ENCODE measurements at places on chromosomes 6 and 20. TPM values are rescaled to one million over a fixed set of nuclear protein-coding genes. Genes with fewer than 3 reads are reported as not detected.

DOK5 gene
- total RNA-seq, result 10.9 TPM

ADGRG6 gene
- 5.7 TPM for total RNA-seq

MAFB gene
- 24.8 TPM for total RNA-seq

GRCh38 chr6:169905041-169905807, 153.8 kb downstream of the ERMARD start:
- DNase-seq, result peak; percentile 66

DNA sequence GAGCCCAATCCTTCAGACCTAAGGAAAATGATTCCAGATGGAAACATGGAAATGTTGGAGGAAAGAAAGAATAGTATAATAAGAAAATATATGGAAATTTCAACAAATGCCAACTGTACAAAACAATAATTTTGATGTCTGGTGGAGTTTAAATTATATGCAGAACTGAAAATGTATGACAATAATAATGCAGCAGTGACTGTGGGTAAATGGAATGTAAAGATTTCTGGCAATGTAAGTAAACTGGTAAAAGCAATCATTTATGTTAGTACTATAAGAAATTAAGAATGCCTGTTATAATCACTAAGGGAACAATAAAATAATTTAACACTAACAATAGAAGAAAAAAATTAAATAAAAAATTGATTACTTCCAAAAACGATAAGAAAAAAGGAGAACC, 89.0 kb downstream of the EDN1 start:
- no peak for DNase-seq

DNA sequence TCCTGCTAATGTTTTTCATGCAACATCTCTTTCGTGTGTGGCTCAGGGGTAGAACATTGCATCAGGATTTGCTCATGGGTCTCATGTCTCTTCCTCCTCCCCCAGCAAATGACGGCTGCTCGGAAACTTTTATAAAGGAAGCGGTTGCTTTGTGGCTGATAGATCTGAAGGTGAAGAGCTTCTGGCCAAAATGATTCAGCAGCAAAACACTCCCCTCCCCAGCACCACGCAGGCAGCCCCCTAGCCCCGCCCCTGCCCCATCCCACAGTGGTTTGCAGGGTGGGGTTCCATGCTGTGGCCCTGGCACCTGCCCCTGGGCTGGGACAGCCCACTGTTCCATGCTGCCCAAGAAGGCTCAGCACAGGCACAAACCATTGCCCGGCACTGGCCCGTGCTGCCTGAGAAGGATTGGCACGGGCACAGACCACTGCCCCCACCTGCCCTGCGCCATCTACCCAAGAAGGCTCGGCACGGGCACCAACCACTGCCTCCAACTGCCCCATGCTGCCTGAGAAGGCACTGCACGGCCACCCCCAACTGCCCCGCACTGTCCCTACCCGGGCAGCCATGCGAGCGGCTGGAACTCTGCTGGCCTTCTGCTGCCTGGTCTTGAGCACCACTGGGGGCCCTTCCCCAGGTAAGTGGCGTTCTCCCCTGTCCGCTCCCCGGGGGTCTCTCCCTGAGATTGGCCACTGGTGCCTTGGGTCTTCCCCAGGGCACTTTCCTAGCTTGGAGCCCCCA, at the start of gene CST7:
CST7 (plus strand) TSS at position 331 of the 741 bp plus-strand sequence; CDS start at position 568, 237 bp downstream.
- DNase-seq, result peak; percentile 34

MATN4 gene
- total RNA-seq, result not detected

GRCh38 chr20:1959156-1959555, 34.7 kb downstream of the PDYN start:
- DNase-seq, result no peak

DNA sequence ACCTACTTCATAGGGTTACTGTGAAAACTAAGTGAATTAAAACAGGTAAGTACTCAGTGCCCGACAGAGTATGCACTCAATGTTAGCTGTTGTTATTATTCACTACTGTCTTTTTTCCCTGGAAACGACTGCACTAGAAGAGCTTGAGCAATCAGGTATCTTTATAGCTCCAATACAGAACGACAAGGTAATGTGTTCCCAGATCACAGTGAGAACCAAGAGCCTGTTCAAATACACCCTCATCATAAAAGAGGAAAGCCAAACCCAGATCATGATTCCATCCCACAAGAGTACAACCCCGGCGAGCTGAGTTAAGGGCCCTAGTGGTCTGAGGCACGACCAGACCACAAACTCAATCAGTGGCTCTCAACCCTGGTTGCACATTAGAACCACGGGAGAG, 9.8 kb downstream of the MRPS18A start:
- no peak for DNase-seq

- no peak for DNase-seq
Measured at GRCh38 chr6:38687549-38687948, 15.4 kb downstream of the GLO1 start.

GRCh38 chr20:36455972-36456625, 85.2 kb upstream of the MYL9 start:
- no peak for DNase-seq

DNA sequence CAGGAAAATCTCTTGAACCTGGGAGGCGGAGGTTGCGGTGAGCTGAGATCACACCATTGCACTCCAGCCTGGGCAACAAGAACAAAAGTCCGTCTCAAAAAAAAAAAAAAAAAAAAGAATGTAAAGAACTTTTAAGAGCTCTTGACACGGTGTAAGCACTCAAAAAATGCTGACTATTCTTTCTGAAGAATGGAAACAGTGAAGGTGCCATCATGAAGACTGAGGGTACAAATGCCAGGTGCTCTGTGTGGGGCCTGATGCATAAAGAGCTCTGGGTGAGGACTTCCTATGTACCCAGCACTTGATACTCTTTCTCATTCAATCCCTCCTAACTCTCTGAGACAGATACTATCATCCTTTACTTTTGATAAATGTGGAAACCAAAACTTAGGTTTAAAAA, 45.0 kb upstream of the ENPP5 start:
- DNase-seq, result no peak

DNA sequence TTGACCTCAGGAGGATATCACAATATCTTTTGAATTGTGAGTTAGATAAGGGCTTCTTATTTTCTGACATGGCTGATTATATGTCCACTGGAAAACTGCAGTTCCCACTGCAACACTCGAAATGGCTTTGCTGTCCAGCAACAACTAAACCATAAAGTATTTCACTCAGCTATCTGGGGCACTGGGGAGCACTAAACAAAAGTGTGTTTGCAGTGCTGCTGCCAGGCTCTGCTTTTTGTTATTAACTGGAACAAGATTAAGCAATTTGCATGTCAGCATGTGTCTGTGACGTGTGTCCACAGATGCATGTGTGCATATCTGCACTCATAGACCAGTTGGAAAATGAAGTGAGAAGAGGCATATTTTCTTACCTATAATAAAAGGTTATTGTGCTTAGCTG, 107.8 kb upstream of the CCN2 start:
- DNase-seq, result no peak

GRCh38 chr20:35603695-35604448, 11.8 kb upstream of the SPAG4 start:
- no peak for DNase-seq

- DNase-seq, result no peak
Measured at GRCh38 chr6:158718461-158719046, 68.7 kb downstream of the SYTL3 start.

GRCh38 chr6:51141080-51141479, 322.4 kb downstream of the TFAP2B start:
- DNase-seq, result no peak

DNA sequence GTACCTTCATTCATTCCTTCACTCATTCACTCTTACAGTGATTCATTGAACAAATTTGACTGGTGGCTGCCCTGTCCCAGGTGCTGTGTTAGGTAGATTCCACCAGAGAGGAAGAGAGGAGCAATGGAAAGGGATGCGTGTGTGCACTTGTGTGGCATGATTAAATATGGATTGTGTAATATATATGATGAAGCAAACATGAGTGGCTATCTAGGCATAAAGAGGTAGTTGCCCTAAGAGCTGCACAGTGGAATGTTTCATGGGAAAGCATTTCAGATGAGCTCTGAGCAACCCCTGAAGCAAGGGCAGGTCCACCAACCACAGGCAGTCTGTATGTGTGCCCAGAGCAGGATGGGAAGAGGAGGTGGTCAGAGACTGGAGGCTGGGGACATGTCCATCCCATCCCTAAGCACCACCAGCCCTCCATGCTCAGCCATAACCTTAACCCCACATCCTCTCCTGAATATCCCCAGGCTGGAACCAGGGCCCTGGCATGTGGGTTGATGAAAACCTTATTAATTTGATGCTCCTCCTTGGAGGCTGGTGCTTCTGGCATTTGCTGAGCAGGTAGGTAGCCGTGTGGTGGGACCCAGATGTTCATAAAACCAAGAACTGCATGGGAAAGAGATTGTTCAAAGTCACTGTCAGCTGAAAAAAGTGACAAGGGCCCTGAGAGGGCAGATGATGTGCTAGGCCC, 226.2 kb downstream of the SYNDIG1 start:
- no peak for DNase-seq

GRCh38 chr6:166678426-166678825, 51.4 kb upstream of the RPS6KA2 start:
- DNase-seq, result no peak

GRCh38 chr6:38773338-38773737, 58.2 kb downstream of the DNAH8 start:
- DNase-seq, result no peak

RHAG gene
- total RNA-seq, result 0.60 TPM

DNA sequence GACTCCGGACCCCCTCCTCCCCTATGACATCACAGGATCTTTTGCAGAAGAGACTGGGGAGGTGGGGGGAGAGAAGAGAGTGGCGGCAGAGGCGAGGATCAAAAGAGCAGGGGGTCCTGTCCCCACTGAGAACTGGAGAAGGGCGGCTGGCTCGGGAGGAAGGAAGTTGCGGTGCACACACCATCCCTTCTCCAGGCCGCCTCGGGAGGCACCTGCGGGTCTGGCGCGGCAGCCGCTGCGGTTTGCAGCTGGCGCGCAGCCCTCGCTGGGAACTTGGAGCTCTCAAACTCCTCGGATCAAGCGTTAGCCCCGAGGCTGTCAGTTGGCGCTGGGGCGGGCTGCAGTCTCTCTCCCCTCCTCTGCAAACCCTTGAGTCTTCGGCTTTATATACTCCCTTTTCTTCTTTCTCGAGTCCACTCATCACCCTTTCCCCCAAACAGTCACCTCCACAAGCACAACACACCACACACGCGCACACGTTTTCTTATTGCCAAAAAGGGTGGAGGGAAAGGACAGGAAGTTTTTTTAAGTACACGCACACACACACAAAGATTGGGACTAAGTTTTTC, 180.7 kb downstream of the TBXT start:
- DNase-seq, result peak; percentile 33

DNA sequence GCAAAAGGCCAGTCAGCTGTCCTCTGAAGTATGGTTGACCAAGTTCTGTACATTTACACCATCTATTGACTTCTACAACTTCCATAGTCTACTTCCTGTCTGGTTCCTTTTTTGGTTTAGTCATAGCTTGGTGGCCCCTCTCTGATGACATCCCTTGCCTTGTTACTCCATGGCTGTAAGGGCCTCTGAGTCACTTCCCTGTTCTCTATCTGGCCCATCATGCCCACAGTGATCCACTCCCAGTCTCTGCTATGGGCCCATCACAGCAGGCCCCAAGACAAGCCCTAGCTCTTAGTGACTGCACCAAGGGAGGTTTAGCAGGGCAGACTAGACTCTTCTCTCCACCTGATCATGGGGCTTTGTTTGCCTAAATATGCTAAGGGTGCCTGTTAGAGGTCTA, 441.6 kb downstream of the HACE1 start:
- no peak for DNase-seq

- DNase-seq, result no peak
Measured at GRCh38 chr6:88749849-88750248, 213.6 kb downstream of the RNGTT start.

POPDC3 gene
- total RNA-seq, result 35.5 TPM

DNA sequence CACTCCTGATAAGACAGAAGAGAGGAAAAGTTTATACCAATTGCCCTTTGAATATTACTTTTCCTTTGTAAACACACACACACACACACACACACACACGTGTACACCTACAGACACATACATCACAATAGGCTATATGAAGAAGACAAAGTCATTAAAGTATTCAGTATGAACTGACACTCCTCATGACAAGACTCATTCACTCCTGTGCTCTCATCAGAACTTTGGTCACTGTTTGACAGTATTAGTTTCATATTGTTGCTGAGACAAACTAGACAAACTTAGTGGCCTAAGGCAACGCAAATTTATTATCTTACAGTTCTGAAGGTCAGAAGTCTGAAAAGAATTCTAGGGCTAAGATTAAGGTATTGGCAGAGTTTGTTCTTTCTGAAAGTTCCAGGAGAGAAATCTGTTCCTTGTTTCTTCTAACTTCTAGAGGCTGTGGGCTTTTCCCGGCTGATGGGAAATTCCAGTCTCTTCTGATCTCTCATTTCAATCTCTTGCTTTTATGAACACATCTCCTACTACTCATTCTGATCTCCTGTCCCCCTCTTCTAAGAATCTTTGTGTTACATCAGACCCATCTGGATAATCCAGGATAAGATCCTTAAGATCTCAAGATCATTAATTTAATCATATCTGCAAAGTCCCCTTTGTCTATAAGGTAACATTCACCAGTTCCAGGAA, 171.3 kb downstream of the HACE1 start:
- no peak for DNase-seq

DNA sequence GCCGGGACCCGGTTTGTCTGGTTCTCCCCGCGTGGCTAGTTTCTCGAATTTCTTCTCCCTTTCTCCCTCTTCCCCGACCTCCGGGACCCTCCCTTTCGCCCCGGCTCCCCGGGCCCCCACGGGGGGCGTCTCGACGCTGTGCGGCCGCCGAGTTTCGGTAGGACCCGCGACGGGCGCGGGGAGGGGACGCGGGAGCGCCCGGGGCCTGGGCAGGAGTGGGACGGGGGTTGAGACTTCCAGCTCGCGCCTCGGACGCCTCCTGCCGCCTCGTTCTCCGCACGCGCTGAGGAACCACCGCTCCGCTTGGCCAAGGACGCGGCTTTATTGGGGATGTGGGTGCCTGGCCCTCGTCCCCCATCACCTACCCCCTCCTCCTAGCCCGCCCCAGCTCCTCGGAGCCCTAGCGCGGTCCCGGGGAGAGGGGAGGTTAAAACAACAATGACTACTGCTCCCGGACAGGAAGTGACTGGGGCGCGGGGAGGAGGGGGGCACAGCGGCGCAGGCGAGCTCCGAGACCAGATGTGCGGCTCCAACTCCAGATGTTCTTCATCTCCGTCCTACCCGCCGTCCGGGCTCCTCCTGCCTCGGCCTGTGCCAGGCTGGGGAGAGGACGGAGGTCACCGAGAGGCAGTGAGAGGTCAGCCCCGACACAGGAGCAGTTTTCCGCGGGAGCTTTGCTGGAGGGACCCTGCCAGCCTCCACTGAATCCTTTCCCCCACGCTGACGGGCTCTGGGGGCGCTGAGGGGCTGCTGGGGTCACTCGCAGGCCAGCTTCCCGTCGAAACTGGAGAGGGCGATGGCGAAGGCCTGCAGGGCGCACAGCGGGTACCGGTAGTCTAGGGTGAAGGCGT, 917 bp upstream of the TEAD3 start:
- DNase-seq, result peak; percentile 82

DNA sequence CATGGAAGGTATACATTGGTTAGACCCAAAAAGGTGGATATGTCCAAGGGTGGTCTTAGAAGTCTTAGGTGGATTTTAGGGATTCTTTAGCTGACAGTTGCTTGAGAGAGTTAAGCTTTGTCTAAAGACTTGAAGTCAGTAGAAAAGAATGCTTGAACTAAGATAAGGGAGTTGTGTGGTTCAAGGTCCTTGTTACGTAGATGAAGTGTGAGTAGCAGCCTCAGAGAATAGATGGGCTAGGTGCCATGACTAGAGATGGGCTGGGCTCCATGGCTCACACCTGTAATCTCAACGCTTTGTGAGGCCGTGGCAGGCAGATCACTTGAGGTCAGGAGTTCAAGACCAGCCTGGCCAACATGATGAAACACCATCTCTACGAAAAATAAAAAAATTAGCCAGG, 1.7 kb downstream of the SHLD1 start:
- DNase-seq, result no peak

- DNase-seq, result no peak
Measured at GRCh38 chr6:130282234-130282995, 59.7 kb upstream of the SAMD3 start.
